ENCODE measurements at places on chromosomes 6 and 20.

DNA sequence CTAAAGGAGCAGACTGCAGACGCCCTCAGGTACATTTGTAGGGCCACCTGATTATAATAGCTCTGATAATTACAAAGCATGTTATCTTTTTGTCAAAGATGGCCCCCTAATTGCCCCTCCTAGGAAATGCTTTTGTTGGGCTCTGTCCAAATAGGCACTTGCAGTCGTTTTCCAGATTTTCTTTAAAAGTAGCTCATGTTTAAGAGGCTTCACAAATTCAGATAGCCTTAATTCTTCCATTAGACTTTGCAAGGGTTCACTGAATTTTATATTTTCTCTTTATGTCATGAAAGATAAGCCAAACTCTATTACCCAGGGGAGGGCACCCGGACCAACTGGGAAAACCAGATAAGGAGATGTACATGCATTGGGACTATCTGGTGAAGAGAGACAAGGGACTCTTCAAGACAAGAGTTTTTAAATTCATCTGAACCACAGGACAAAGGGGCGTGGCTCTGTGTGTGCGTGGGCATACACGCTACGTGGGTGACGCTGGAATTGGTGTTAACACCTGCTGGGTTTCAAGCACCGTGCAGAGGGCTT lies 95.6 kb downstream of the TOX2 start:
- DNase-seq = no peak

DNA sequence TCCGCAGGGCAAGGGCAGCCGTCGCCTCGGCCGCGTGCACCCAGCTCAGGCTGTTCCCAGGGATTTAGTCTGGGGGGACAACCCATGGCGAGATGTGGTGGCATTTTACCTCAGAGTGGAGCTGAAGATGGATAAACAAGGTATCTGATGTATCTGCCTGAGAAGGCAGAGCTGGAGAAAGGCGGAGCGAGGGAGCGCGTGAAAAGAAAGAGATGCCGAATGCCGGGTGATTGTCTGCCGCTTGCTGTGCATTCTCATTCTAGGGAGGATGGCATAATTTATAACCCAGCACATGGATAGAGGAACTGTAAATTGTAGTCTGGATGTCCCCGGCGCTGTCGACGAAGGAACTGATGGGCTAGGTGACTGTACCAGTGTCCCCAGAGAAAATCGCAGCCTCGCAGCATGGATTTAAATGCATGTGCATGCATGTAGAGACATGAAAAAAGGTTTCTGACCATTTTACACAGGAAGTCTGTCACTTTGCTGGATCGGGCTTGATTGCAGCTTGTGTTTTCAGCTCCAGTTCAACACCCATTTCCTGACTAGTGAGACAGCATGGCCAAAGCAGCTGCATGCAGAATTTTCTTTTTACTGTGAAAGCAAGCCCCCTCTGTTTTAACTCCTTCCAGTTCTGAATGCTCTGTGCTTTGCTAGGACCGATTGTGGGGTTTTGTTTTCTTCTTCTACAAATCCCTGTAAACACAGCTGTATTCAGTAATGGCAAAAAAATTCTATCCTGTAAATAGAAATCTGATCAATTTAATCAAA lies 149.7 kb downstream of the PRL start:
- no peak for DNase-seq

- no peak for DNase-seq
Measured at GRCh38 chr6:85405175-85405852, 44.6 kb upstream of the NT5E start.

- DNase-seq = no peak
Measured at GRCh38 chr20:61786230-61786629, 279.5 kb downstream of the TAF4 start.

- DNase-seq = no peak
Measured at GRCh38 chr20:46455729-46456128, 49.3 kb upstream of the ELMO2 start.

GRCh38 chr20:14717134-14717999 lies 380.0 kb upstream of the FLRT3 start:
- DNase-seq = no peak
